WTC11 (cell line): ENCODE measurements at places on chromosomes 12 and 14. TPM values are rescaled to one million over a fixed set of nuclear protein-coding genes. Genes with fewer than 3 reads are reported as not detected.

DNA sequence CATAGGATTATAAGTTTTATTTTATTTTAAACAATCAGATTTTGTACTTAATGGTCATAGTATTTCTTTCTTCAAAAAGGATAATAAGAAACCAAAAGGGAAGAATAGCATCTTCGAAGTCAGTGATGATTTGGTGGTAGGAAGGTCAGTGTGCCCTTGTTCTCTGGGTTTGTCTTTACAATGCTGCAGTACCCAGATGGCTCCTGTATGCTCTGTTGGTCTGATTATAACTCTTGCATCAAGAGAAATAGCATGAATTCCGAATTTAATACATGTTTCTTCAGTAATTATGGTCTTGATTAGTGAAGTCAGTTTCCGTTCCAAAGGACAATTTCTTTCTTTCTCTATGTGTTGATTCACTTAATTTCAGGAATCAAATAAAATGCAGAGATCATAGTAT lies 180.2 kb downstream of the TMTC2 start:
- no peak overlapping the region for H3K4me3 ChIP-seq
- H3K36me3 ChIP-seq, result peaks cover 3% of the 10 kb centered on the region; the same call in 1 of the 2 replicates
- DNase-seq, result no peak
- no peak overlapping the region for H3K27ac ChIP-seq

GRCh38 chr12:51318846-51319599 lies 5.0 kb downstream of the BIN2 start:
- H3K4me1 ChIP-seq, result peaks cover 31% of the 10 kb centered on the region
- no peak overlapping the region for H3K4me3 ChIP-seq
- H3K36me3 ChIP-seq, result no peaks in the 10 kb centered on the region
- no peak for DNase-seq

- H3K27me3 ChIP-seq, result no peaks in the 10 kb centered on the region
- DNase-seq, result no peak
- H3K27ac ChIP-seq, result no peak overlapping the region
- peaks cover 7% of the 10 kb centered on the region; the same call in 1 of the 2 replicates for H3K4me1 ChIP-seq
Observed at GRCh38 chr12:77087427-77087826, 22.1 kb upstream of the E2F7 start.

- H3K36me3 ChIP-seq, result 0 out of 2 replicates have a peak, but pooled peaks cover 2% of the 10 kb centered on the region
- H3K4me3 ChIP-seq, result no peak overlapping the region
- no peak for DNase-seq
- peaks cover 67% of the 10 kb centered on the region for H3K4me1 ChIP-seq
- peak overlapping the region; percentile 74 for H3K27ac ChIP-seq
- no peaks in the 10 kb centered on the region for H3K27me3 ChIP-seq
Observed at GRCh38 chr14:91387169-91387835, 30.3 kb downstream of the CCDC88C start.

The OVCH1 gene
- total RNA-seq, result 0.04 to 0.25 TPM in 2 of 3 replicates, not detected in the other
